ENCODE measurements at places on chromosomes 3 and 15. TPM values are rescaled to one million over a fixed set of nuclear protein-coding genes. Genes with fewer than 3 reads are reported as not detected.

GRCh38 chr15:84006421-84006820 lies 229.2 kb upstream of the GOLGA6L4 start:
- DNase-seq = peak; percentile 37

DNA sequence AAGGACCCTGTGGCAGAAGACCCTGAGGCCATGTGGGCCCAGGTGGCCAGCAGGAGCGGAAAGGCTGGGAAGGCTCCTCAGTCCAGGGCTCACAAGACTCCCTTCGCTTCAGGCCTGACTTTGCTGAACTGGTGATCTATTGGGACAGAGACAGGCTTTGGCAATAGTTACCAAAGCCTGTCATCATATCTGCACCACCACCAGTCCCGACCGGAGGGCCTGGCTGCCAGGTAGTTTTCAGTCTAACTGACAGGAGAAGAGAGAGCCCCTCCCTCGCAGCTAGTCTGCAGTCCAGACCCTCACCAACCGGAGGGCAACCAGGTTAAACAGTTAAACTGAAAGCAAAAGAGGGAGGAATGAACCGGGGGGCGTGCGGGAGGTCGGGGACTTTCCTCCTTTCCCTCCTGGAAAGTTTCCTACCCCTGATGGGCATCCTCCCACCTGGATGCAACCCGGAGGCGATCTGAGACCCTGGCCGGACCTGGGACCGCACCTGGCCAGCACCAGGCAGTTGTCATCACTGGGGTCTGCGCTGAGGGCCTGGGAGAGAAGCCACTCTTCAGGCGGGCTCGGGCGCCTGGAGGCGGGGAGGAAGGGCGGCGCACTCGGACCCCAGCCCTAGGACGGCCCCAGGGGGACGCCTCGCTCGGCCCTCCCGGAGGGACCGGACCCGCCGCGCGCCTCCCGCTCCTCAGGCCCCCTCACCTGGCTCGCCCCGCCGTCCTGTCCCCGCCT lies 435 bp downstream of the RAB27A start:
- DNase-seq = peak; percentile 28

GRCh38 chr3:53144862-53145712 lies 14.9 kb upstream of the RFT1 start:
- no peak for DNase-seq

- no peak for DNase-seq
Measured at GRCh38 chr3:138397983-138398382, 36.4 kb upstream of the ESYT3 start.

GRCh38 chr15:33443708-33444107 lies 132.9 kb downstream of the RYR3 start:
- DNase-seq = no peak

DNA sequence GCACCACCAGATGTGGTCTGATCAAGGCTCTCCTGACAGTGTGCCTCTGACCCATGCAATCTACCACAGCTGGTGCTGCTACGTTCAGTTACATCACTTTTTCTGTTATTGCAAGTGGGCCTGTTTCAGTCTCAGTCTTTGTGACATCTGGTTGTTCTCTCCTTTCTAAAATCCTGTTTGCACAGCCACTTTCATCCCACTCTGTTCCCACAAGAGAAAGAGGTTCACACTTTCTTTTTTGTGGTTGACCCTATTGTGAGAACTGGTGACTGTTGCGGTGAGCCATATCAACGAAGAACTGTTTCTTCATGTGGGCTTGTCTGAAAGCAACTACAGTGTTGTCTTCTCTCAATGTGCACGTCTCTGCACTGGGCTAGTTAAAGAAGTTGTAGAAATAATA lies 342.8 kb upstream of the ARPP21 start:
- DNase-seq = no peak

- DNase-seq = no peak
Measured at GRCh38 chr15:101020945-101021344, 101.8 kb downstream of the LRRK1 start.

- DNase-seq = no peak
Measured at GRCh38 chr3:146929696-146930095, 324.6 kb upstream of the PLSCR5 start.

DNA sequence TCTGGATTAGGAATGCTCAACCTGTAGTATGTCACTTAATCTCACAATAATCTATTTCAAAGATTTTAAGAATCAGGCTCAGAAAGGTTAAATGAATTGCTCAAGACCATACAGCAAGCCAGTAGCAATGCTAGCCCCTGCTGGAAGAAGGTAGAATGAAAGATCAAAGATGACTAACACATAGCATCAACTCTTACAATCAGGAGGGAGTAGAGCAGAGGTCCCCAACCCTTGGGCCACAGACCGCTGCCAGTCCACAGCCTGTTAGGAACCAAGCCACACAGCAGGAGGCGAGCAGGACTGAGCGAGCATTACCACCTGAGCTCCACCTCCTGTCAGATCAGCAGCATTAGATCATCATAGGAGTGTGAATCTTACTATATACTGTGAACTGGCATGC lies 15.5 kb upstream of the GATM start:
- DNase-seq = no peak

DNA sequence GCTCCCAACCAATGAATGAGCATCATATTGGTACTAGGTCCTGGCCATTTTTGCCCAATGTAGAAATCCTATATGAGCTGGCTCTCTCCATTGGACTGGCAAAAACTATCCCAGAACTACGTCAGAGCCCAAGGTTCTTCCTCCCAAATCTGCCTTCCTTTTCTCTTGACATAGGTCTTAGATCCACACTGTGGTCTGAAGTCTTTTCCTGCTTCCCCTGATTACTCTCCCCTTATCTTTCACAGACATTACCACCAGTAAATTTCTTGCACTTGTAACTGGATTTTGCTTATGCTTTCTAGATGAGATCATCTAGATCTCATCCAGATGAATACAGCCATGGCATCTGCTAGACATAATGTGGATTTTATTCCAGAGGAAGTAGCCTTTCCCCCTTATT lies 141.2 kb upstream of the GADL1 start:
- no peak for DNase-seq

DNA sequence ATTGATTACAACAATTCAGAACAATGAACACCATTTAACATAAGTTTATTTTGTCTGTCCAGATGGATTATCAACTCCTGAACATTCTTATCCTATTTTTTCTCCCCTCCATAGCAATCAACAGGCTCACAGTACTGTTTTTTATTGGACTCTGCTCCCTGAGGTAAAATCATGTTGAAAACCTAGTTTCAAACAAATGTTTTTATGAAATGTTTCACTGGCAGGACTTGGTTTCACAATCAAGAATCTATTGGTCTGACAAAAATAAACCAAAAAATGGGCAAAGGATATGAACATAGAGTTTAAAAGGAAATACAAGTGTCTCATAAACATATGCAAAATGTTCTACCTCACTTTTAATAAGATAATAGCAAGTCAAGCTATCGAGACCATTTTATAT lies 2.6 kb upstream of the MYRIP start:
- DNase-seq = no peak

- DNase-seq = no peak
Measured at GRCh38 chr3:122391681-122392446, 7.9 kb downstream of the FAM162A start.

DNA sequence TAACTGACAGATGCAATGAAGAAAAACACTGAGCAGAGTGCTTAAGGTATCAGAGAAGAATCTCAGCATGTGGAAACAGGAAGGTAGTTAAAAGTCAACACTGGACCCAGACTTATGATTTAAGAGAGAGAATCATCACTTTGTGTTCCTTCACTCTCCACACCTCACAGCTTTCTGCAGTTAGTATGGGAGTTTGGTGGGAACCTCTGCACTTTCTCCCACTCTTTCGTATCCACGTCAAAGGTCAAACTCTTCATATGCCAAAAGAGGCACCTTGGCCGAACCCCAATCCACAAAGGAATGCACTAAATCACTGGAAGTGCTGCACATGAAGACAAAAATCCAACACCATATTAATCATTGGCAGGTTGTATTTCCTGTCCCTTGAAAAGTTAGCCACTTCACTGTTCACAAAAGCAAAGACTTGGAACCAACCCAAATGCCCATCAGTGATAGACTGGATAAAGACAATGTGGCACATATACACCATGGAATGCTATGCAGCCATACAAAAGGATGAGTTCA lies 361.2 kb downstream of the MAGI1 start:
- DNase-seq = no peak

- DNase-seq = peak; percentile 38
Measured at GRCh38 chr3:127151251-127151564, 41.7 kb upstream of the PRR23E start.

DNA sequence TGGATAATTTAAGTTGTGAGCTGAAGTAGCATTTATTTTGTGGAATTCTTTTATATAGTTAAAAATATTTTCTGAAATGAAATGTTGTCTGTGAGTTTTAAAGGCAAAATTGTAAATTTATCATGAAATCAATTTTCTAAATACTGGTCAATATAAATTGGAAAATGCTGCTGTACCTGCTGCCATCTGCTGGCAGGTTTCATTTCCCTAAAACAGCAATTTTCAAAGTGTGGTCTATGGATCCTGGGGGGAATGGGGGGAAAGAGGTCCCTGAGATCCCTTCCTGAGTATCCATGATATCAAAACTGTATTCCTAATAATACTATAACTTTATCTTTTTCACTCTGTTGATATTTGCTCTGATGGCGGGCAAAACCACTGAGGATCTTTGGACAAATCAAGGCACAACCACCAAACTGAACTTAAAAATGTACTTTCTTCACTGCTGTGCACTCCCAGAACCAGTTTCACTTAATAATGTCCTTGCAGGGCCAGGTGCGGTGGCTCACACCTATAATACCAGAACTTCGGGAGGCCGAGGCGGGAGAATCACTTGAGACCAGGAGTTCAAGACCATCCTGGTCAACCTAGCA lies 17.2 kb upstream of the CCR4 start:
- peak; percentile 30 for DNase-seq

GRCh38 chr3:131526801-131527347 lies 24.1 kb upstream of the MRPL3 start:
- DNase-seq = peak; percentile 77

The ZNF106 gene
- 328 TPM for total RNA-seq

The CDHR4 gene
- not detected for total RNA-seq

The SGO1 gene
- 3.8 TPM for total RNA-seq

The DAPK2 gene
- total RNA-seq = 14.6 TPM

The KCNAB1 gene
- 6.3 TPM for total RNA-seq

The FAM3D gene
- total RNA-seq = 14.9 TPM

The FAM81A gene
- 3.0 TPM for total RNA-seq

The MFAP1 gene
- 24.3 TPM for total RNA-seq

The PPP2R3A gene
- 117 TPM for total RNA-seq

All from tongue (tissue), 3 donors.